ENCODE measurements at places on chromosomes 3 and 15. TPM values are rescaled to one million over a fixed set of nuclear protein-coding genes. Genes with fewer than 3 reads are reported as not detected.

Gene TMEM89
- total RNA-seq, result not detected

Gene GPR171
- 0.57 TPM for total RNA-seq

Gene TIPIN
- total RNA-seq, result 2.2 TPM

Gene MUSTN1
- 8.7 TPM for total RNA-seq

Gene MTHFS
- 32.6 TPM for total RNA-seq

Gene TJP1
- 130 TPM for total RNA-seq

Gene TRPM1
- total RNA-seq, result not detected

Gene TEX55
- not detected for total RNA-seq

Gene NEK11
- total RNA-seq, result 4.7 TPM

Gene GMNC
- not detected for total RNA-seq

Gene ST3GAL6
- total RNA-seq, result 41.2 TPM

Gene ABTB1
- 17.6 TPM for total RNA-seq

Gene SAXO2
- total RNA-seq, result 0.68 TPM

Gene CADM2
- total RNA-seq, result 1.0 TPM

Gene AADAC
- total RNA-seq, result 6.0 TPM

Gene SLC38A3
- total RNA-seq, result not detected

Gene GOLGA6L7
- not detected for total RNA-seq
